ENCODE measurements at places on chromosomes 12 and 14.

DNA sequence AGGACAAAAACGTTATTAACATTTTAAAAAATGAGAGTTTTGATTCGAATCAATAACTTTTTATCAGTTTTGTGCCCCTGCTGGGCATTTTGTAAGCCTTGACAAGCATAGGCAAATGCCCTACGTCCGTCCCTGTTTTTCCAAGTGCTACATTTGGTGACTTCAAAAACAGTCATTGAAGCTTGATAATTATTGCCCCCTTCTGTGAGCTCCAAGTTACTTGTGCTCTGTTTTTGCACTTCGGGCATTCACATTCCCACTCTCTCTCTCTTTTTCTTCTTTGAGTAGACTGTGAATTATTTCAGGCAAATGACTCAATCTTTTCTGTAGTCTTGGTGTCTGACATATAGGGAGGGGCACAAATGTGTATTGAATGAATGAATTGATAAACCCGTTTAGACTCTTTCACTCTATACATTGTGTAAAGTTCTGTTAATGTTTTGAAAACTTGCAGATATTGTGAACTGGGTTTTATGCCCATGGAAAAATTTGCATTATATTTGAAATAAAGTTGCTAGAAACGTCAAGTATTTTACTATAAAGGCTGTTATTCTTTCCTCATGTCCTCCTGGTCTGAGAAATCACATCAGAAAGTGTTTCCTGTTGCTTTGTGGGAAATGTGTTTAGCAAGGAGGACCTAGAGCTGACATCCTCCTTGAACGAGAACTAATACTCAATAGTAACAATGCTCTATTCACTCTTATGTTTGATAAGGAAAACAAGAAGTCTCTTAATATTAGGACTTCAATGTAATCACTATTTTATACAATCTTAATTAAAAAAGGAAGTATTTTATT, 1.4 kb downstream of the APAF1 start:
- H3K27me3 ChIP-seq, result no peaks in the 10 kb centered on the region
- no peak for DNase-seq
- H3K36me3 ChIP-seq, result no peaks in the 10 kb centered on the region
- H3K4me3 ChIP-seq, result peak overlapping the region; percentile 97
- H3K27ac ChIP-seq, result no peak overlapping the region

GRCh38 chr12:80681287-80681686, 26.1 kb upstream of the MYF6 start:
- H3K27ac ChIP-seq, result no peak overlapping the region
- no peaks in the 10 kb centered on the region for H3K36me3 ChIP-seq
- no peaks in the 10 kb centered on the region for H3K4me1 ChIP-seq
- no peaks in the 10 kb centered on the region for H3K27me3 ChIP-seq
- DNase-seq, result no peak

DNA sequence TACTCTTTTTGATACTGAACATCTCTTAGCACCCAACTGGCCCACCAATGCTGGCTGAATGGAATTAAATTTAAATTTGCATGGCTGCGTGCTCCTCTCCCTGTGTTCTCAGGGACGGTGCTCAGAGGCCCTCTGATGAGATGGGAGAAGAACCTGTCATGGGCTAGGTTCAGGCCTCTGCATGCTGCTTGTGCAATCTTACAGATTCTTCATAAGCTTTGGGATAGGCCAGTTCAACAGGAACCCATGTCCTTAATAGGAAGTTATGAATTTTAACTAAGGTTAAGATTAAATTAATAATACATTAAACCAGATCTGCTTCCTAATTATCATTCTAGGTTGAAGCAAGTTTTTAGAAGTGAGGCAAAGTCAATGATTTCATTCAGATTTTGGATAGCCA, 119.7 kb upstream of the LRIG3 start:
- no peak overlapping the region for H3K27ac ChIP-seq
- H3K4me1 ChIP-seq, result no peaks in the 10 kb centered on the region
- no peaks in the 10 kb centered on the region for H3K27me3 ChIP-seq
- DNase-seq, result no peak
- no peaks in the 10 kb centered on the region for H3K36me3 ChIP-seq
- H3K4me3 ChIP-seq, result no peak overlapping the region

- H3K27me3 ChIP-seq, result no peaks in the 10 kb centered on the region
- peak overlapping the region; percentile 3 for H3K27ac ChIP-seq
- H3K36me3 ChIP-seq, result no peaks in the 10 kb centered on the region
- DNase-seq, result no peak
Measured at GRCh38 chr12:91620992-91621391, 438.4 kb upstream of the DCN start.

DNA sequence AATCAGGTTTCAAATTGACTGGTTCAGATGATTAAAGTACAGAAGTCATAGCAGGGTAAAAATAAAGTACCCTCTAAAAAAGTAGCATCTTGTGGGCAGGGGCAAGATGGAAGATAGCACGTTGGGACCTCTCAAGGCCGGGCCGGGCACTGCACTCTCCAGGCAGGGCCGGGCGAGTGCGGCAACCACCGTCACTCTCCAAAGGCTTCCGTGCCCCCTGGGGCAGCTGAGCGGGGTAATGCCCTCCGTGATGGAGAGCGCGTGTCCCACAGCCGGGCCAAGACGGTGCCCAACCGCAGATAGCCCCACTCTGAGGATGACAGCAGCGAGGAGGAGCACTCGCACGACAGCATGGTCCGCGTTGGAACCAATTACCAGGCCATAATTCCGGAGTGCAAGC, 8.6 kb upstream of the PLXNC1 start:
- no peaks in the 10 kb centered on the region for H3K36me3 ChIP-seq
- no peaks in the 10 kb centered on the region for H3K27me3 ChIP-seq
- no peak overlapping the region for H3K4me3 ChIP-seq

DNA sequence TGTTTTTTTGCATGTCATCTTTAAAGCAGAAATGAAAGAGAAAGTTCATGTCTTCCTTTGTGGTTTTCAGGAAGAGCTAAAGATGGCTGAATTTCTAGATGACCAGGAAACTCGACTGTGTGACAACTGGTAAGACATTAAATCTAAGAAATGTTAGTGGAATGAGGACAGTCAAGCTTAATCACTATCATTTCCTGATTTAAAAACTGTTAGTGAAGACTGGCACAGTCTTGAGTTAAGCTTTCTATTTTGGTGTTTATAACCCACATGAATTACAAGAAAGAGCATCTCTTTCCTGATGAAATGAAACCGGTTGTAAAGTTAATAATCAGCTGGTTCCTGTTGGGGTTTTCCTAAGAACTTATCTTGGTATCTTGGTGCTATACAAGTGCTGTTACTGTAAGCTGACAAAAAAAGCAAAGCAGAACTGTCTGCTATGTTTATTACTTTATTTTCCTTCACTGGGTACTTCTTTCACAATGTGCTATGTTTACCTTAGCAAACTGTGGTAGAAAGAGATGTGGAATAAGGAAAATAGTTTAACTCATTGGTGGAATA, 5.2 kb downstream of the TRAFD1 start:
- H3K27ac ChIP-seq, result peak overlapping the region; percentile 27
- DNase-seq, result no peak
- H3K36me3 ChIP-seq, result no peaks in the 10 kb centered on the region

GRCh38 chr12:52787324-52788191, 8.4 kb downstream of the KRT3 start:
- no peaks in the 10 kb centered on the region for H3K4me1 ChIP-seq
- no peaks in the 10 kb centered on the region for H3K27me3 ChIP-seq
- H3K27ac ChIP-seq, result no peak overlapping the region
- H3K4me3 ChIP-seq, result no peak overlapping the region
- H3K36me3 ChIP-seq, result no peaks in the 10 kb centered on the region
- no peak for DNase-seq

DNA sequence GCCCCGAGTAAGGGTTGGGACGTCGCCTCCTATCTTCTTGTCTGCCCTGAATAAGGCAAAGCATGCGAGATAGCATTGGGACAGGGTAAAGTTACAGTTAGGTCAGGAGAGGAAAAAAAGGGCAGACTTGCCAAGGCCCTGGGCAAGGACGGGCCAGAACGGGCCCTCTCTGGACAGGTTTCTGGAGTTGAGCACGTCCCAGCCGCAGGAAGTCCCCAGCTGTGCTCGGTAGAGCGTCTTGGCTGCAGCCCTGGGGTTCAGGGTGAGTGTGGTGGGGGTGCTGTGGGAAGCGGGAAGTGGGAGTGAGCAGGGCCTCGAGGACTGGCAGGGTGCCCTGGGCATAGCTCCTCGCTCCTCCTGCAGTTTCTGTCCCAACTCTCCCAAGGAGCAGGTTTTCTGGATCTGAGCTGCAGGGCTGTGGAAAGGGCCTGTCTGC, 5.4 kb downstream of the RPS6KL1 start:
- H3K4me3 ChIP-seq, result no peak overlapping the region
- peak; percentile 82 for DNase-seq
- H3K27me3 ChIP-seq, result no peaks in the 10 kb centered on the region
- peak overlapping the region; percentile 51 for H3K27ac ChIP-seq

- no peaks in the 10 kb centered on the region for H3K27me3 ChIP-seq
- no peaks in the 10 kb centered on the region for H3K36me3 ChIP-seq
- H3K4me3 ChIP-seq, result no peak overlapping the region
- no peak for DNase-seq
Measured at GRCh38 chr12:108461058-108461660, 53.9 kb upstream of the FICD start.

DNA sequence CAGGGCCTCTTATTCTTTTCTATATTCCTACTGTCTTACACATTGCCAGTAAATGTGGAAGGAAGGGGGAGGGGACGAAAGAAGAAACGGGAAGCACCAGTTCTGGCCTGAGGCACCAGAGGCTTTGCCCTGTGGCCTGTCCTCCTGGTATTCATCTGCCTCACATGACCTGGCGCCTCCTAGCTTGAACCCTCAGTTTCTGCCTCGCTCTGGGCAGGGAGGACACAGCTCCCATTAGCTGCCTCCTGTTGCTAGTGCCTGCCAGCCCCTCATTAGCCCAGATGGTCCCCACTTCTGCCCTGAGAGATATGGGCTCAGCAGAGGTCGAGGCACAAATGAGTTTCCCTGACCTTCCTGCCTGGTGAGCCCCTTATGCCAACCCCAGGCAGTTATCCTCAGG, 3.0 kb upstream of the PLEKHG6 start:
- no peak for DNase-seq
- no peaks in the 10 kb centered on the region for H3K36me3 ChIP-seq
- H3K27ac ChIP-seq, result no peak overlapping the region
- no peak overlapping the region for H3K4me3 ChIP-seq
- peaks cover 7% of the 10 kb centered on the region for H3K27me3 ChIP-seq

DNA sequence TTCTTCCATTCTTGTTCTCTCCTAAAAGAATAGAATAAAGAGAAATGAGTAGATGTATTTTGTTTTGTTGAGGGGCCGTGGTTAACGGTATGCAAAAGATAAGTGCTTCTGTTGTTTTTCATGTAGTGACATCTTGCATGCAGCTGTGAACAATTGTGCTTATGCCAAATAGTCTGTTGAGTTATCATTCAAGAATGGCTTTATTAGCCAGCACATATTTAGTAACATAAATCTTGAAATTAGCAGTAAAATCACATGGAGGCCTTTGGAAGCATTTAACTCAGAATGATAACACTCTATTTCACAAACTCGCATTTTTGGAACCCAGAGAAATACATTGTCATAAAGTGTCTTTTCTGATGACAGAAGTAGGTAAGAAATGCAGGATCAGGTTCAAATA, 1772.0 kb upstream of the FLRT2 start:
- H3K4me3 ChIP-seq, result no peak overlapping the region
- no peaks in the 10 kb centered on the region for H3K36me3 ChIP-seq
- H3K27ac ChIP-seq, result no peak overlapping the region
- no peak for DNase-seq
- no peaks in the 10 kb centered on the region for H3K4me1 ChIP-seq

- H3K4me3 ChIP-seq, result peak overlapping the region; percentile 48
- peak overlapping the region; percentile 92 for H3K27ac ChIP-seq
- no peaks in the 10 kb centered on the region for H3K27me3 ChIP-seq
Measured at GRCh38 chr12:53677016-53677799, 1.3 kb upstream of the ATP5MC2 start.

DNA sequence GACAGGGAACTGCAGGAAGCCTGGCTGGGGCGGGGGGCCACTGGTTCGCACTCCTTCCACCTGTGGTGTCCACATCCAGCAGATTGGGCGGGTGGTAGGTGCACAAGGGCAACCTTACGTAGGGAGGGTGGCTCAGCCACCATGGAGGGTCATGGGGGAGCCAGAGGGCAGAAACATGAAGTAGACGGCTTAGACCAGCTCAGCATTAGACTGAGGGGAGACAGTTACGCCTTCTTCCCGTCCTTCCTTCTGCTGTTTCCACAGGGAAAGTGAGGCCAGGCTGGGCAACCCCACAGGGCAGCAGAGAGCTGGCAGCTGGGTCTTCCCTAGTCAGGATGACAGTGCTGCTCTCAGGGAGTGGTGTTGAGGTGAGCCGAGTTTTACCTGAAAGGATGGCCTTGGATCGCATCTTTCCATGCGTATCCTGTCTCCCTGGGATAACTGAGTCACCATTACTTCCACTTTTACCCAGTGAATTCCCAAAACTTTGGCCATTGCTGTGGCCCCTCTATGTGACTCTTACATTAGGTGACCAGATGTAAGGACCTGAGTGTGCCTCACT, 170.0 kb upstream of the GZMB start:
- no peaks in the 10 kb centered on the region for H3K36me3 ChIP-seq
- no peaks in the 10 kb centered on the region for H3K27me3 ChIP-seq
- H3K4me1 ChIP-seq, result no peaks in the 10 kb centered on the region
- no peak overlapping the region for H3K4me3 ChIP-seq
- no peak overlapping the region for H3K27ac ChIP-seq
- no peak for DNase-seq

- DNase-seq, result no peak
- no peaks in the 10 kb centered on the region for H3K4me1 ChIP-seq
- H3K27me3 ChIP-seq, result no peaks in the 10 kb centered on the region
- no peak overlapping the region for H3K4me3 ChIP-seq
- H3K27ac ChIP-seq, result no peak overlapping the region
- H3K36me3 ChIP-seq, result no peaks in the 10 kb centered on the region
Measured at GRCh38 chr12:100798286-100799160, 3.9 kb downstream of the ANO4 start.

DNA sequence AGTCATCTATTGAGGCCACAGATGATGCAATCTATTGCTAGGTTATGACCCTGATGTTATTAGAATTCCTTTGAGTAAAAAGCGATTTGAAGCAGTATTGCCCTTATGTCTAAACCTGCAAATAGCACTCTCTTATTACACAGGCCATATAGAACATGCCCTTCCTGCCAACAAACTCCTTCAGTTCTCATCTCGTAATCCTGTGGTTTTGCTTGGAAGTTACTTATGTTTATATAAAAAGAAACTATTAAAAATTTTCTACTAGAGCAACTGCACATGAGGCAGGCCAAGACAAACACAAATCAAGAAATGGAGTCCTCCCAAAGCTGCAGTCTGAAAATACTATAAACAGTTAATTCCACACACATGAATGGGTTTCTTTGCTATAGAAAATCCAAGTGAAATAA, 1200.2 kb downstream of the LRFN5 start:
- H3K36me3 ChIP-seq, result no peaks in the 10 kb centered on the region
- no peak overlapping the region for H3K27ac ChIP-seq
- no peaks in the 10 kb centered on the region for H3K27me3 ChIP-seq
- no peak for DNase-seq
- H3K4me1 ChIP-seq, result no peaks in the 10 kb centered on the region
- H3K4me3 ChIP-seq, result no peak overlapping the region
